Muscle of back (tissue), 13 donors: ENCODE measurements at places on chromosomes 1 and 21.

DNA sequence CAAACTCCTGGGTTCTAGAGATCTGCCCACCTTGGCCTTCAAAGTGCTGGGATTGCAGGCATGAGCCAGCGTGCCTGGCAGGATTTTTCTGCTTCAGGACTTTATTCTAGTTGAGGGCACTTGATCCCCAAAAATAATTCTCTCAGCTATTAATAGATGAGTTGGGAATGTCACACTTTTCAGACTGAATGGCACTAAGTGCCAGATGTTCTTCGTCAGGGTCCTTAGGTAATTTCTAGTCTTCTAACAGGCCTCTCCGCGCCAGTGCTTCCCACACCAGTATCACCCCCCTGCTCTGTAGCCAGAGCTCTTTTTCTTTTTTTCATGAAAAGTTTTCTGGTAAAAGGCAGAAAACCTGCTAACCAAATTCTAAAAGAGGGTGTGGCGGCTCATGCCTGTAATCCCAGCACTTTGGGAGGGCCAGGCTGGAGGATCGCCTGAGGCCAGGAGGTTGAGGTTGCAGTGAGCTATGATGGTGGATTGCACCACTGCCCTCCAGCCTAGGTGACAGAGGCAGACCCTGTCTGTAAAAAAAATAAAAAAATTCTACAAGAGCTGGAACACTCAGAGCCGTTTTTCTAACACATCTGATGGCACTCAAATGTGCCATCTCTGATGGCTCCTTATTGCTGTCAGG, 6.1 kb upstream of the SARS1 start:
- no peak for DNase-seq

DNA sequence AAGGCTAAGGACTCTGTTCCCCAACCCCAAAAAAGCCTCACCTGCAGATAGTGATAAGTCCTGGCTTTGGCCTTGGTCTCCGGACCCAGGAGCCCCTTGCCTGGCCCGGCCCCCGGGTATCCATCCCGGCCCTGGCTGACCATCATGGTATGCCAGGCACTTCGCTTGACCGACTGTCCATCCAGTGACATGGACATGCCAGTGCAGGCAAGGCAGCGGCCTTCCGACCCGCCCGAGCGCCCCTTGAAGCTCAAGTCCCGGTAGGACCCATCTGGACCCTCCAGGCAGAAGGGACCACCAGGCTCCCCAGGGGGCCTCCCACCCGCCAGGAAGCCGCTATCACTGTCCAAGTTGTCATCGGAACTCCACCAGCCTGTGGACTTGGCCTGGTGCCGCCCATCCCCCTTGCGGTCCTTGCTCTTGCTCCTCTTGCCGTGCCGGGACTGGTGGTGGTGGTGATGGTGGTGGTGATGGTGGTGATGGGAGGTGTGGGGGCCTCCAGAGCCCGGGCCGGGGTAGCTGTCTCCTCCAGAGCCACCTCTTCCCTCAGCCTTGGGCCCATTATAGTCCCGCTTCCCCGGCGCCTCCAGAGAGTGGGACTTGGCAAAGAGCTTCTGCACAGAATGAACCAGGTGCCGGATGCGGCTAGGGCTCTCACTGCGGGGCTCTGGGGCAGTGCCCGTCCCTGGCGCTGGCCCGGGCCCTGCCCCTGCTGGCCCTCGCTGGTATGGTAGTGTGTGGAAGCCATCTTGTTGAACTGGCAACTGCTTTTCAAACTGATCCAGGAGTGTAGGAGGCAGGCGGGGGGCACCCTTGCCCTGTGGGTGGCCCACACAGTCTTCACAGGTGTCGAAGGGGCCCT, 25.0 kb downstream of the DLGAP3 start:
- DNase-seq = no peak

GRCh38 chr1:109531826-109532364, 7.8 kb upstream of the GPR61 start:
- DNase-seq = no peak

DNA sequence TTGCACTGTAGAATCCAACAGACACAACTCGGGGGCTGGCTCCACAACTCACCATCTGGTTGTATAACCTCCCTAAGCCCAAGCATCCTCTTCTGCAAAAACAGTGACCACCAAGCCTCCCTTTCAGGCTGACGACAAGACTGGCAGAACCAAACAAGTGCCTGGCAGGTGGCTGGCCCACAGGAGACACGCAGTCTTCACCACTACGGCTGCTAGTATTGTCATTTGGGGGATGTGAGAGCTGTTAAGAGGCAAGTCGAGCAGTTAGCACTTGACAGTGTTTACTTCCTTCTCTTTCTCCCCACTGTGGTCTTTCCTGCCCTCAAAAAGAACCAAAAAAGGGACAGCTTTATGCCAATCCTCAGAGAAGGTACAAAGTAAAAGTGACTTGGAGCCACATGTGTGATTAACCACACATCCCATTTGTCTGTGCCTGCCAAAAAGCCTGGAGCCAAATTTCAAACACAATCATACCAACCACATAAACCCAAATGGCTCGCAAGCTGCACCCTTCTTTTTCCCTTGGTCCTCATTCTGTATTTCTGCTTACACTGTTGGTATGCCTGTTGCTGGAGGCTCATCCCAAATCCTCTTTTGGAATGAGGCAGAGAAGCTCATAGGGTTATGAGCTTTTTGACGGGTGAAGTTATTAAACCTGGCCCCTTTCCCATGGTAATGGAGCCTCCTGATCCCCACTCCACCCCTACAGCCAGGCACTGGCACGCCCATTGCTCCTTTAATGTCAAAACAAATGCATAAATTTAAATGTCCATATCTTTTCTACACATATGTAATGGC, 94.1 kb downstream of the TGFBR3 start:
- DNase-seq = peak; percentile 45

DNA sequence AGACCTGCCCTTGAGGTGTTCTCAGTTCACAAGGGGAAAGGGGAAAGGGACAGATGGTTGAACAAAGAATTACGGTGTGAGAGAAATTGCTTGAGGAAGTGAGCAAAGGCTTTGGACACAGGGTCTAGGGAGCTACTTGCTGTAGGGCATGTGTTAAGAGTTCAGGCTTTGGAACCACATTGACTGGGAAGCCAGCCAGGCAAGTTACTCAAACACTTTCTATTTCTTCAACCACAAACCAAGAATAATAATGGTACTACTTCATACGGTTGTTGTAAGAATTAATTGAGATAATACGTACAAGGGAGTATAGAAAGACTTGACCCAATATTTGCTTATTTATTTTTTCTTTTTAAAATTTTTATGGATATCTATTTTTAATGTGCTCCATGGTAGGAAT, 26.6 kb downstream of the AK4 start:
- DNase-seq = peak; percentile 51

DNA sequence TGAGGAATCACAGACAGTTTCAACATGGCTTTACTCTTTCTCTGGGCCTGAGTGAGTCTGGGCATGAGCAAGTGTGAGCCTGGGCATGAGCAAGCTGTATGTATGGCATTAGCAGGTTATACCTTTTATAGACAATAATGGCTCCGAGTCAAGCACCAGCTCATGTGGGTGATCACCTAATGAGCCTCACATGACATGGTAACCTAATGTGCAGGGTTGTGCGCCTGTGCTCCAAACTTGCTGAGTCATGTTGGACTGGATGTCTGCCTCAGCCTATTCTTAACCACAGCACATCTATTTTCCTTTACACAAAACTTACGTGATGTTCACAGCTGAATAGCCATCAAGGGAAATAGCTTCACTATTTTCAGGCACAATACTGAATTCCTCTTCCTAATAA, 236.2 kb upstream of the NRIP1 start:
- DNase-seq = no peak

- DNase-seq = no peak
Observed at GRCh38 chr1:47257224-47257623, 25.2 kb upstream of the TAL1 start.

DNA sequence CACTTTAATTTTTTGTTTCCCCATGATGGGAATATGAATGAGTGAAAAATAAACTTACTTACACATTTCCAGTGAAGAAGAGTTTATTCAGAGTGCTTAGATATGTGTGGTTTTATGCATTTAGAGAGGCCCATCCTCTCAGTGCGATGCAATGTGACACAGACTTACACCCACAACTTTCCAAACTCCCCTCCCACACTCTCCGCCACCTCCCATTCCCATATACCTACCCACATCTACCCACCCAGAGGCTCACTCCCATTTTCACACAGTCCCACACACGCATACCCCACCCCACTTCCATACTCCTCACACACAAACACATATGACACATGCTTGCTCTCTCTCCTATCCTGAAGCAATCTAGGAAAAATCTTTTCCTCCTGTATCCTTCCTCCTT, 21.9 kb upstream of the KANK4 start:
- no peak for DNase-seq

GRCh38 chr1:199155166-199156019, 516.6 kb downstream of the PTPRC start:
- DNase-seq = no peak

- DNase-seq = no peak
Observed at GRCh38 chr1:2858676-2859075, 57.2 kb upstream of the TTC34 start.
